Activated CD8-positive, alpha-beta T cell treated with anti-CD3 and anti-CD28 coated beads for 36 hours (primary cell): ENCODE measurements at places on chromosomes 11 and 22. TPM values are rescaled to one million over a fixed set of nuclear protein-coding genes. Genes with fewer than 3 reads are reported as not detected.

DNA sequence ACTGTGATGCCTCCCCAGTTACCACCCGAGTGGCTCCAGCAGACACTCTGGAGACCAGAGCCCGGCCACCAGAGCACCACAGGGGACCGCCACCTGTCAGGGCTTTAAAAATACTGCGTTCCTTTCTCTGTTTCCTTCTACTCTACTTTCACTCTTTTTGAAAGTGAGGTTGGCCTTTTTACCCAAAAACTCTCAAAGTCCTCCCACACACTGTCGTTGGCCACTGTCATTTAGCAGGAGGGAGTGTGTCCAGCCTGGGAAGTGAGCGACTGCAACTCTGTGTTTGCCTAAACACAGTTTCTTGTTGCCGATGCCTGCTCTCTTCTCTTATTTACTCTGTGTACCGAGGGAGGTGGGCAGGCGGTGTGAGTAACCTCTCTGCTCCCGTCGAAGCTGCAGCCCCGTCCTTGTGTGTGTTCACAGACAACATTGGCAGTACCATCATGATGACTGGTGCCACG lies 90.8 kb upstream of the CLDN5 start:
- no peaks in the 10 kb centered on the region for H3K27me3 ChIP-seq
- no peaks in the 10 kb centered on the region for H3K36me3 ChIP-seq
- DNase-seq: no peak
- no peak overlapping the region for H3K27ac ChIP-seq
- H3K4me1 ChIP-seq: peaks cover 28% of the 10 kb centered on the region
- no peak overlapping the region for H3K4me3 ChIP-seq

DNA sequence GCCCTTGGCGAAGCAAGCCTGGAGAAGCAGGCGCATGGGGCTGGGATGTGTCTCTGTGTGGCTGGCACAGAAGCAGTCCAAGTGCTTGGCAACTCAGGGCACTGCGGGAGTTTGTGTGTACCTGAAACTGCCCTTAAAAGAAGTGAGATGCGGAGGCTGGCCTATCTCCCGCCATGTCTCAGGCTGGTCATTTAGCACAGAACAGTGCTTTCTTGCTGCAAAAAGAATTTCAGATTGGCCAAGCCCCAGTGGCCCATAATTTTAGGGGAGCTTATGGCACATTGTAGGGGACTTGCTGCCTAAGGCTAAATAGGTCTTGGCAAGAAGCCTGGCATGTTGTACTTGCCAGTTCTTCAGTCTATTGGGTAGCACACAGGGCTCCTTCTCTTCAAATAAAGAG lies 16.4 kb downstream of the EHF start:
- peaks cover 11% of the 10 kb centered on the region for H3K4me1 ChIP-seq
- no peak overlapping the region for H3K4me3 ChIP-seq
- H3K27ac ChIP-seq: no peak overlapping the region
- H3K36me3 ChIP-seq: no peaks in the 10 kb centered on the region
- no peak for DNase-seq

- no peaks in the 10 kb centered on the region for H3K27me3 ChIP-seq
- DNase-seq: no peak
- peaks cover 54% of the 10 kb centered on the region for H3K4me1 ChIP-seq
- H3K4me3 ChIP-seq: no peak overlapping the region
Measured at GRCh38 chr11:13674799-13675509, 6.5 kb downstream of the FAR1 start.

GRCh38 chr11:73308003-73308960 lies at the start of gene ARHGEF17:
ARHGEF17 (plus strand) TSS chr11:73308276; CDS start chr11:73308639, 363 bp downstream.
- H3K27ac ChIP-seq: no peak within 1 kb of the TSS
- H3K4me3 ChIP-seq: peak within 1 kb of the TSS; percentile 78
- peak; percentile 61 for DNase-seq
- H3K4me1 ChIP-seq: peaks cover 6% of the 10 kb centered on the region
- no peaks in the 10 kb centered on the region for H3K36me3 ChIP-seq
- H3K27me3 ChIP-seq: peaks cover 14% of the 10 kb centered on the region

- DNase-seq: no peak
- H3K4me1 ChIP-seq: no peaks in the 10 kb centered on the region
- no peaks in the 10 kb centered on the region for H3K36me3 ChIP-seq
- no peak overlapping the region for H3K4me3 ChIP-seq
- no peak overlapping the region for H3K27ac ChIP-seq
- H3K27me3 ChIP-seq: no peaks in the 10 kb centered on the region
Measured at GRCh38 chr11:20840341-20840740, 171.0 kb downstream of the NELL1 start.

The GSC2 gene
- total RNA-seq: not detected
